PC-3 (cell line): ENCODE measurements at places on chromosomes 16 and 17.

- H3K27me3 ChIP-seq = no peaks in the 10 kb centered on the region
- H3K36me3 ChIP-seq = no peaks in the 10 kb centered on the region
- H3K4me3 ChIP-seq = peak overlapping the region; percentile 84
Observed at GRCh38 chr17:31093866-31094599, 744 bp upstream of the NF1 start.

- no peak overlapping the region for H3K4me3 ChIP-seq
- H3K27ac ChIP-seq = no peak overlapping the region
- no peaks in the 10 kb centered on the region for H3K4me1 ChIP-seq
- DNase-seq = no peak
Observed at GRCh38 chr16:88487920-88488851, 35.1 kb downstream of the ZFPM1 start.

- no peaks in the 10 kb centered on the region; the same call in 1 of the 2 replicates for H3K36me3 ChIP-seq
- peak overlapping the region; percentile 94 for H3K4me3 ChIP-seq
- peak overlapping the region; percentile 55 for H3K27ac ChIP-seq
- H3K27me3 ChIP-seq = no peaks in the 10 kb centered on the region
Observed at GRCh38 chr16:30367349-30368009, 2.8 kb downstream of the TBC1D10B start.

GRCh38 chr17:9905902-9906301 is 831 bp upstream of the RCVRN start:
- no peaks in the 10 kb centered on the region for H3K27me3 ChIP-seq
- H3K36me3 ChIP-seq = no peaks in the 10 kb centered on the region; the same call in 1 of the 2 replicates
- peak; percentile 35 for DNase-seq
- H3K27ac ChIP-seq = no peak overlapping the region

DNA sequence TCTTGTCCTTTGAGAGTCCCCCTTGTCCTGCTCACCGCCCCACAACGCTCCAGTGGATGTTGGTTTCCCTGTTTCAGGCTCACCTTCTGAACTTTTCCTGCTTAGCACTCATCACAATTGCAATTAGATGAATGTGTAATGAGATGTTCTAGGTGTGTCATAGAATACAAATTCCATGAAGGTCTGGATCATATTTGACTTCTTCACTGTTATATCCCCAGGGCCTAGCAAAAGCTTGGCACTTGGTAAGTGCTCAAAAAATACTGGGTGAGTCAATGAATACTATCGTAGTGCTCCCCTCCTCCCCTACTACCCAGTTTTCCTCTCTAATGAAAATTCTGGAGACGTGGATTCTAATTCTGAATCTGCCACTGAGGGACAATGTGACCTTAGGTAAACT is 33.1 kb downstream of the DNAH3 start:
- H3K27ac ChIP-seq = no peak overlapping the region
- H3K4me1 ChIP-seq = no peaks in the 10 kb centered on the region
- H3K27me3 ChIP-seq = no peaks in the 10 kb centered on the region
- no peaks in the 10 kb centered on the region for H3K36me3 ChIP-seq

DNA sequence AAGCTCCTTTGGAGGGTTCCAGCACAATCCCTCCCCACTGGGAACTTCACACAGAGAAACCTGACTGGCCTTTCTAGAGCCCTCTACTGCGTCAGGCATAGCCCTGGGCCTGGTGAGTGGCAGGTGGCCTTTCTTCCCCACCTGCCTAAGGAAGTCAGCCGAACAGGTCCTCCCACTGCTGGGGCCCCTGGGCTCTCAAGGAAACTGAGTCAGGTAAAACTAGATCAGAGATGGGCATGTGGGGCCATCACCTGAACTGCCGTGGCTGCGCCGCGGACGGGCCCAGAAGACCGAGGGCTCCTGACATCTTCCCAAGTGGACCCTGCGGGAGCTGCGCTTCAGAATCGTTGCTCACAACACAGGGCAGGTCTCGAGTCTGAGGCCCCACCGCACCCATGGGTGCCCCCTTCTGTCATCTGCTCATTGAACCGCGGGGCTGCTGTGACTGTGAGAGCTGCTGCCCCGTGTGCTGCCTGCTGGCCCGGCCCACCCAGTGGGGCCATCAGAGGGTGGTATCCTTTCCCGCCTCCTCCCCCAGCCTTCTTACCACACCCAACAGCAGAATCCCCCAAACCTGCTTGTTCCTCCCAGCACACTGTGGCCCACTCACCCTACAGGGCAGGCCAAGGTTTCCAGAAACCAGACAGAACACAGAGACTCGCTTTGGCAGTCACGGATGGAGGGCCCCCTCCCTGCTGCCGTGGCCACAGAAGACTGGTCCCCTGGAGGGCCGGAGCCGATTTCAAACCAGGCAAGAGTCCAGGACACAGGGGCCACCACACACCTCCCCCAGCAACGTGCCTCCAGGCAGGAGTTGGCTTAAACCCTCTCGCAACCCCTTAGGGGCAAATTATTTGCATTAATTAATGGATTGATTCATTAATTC is 81.1 kb downstream of the TBC1D16 start:
- no peaks in the 10 kb centered on the region for H3K27me3 ChIP-seq
- no peak overlapping the region for H3K4me3 ChIP-seq
- no peak for DNase-seq
- no peaks in the 10 kb centered on the region for H3K36me3 ChIP-seq

DNA sequence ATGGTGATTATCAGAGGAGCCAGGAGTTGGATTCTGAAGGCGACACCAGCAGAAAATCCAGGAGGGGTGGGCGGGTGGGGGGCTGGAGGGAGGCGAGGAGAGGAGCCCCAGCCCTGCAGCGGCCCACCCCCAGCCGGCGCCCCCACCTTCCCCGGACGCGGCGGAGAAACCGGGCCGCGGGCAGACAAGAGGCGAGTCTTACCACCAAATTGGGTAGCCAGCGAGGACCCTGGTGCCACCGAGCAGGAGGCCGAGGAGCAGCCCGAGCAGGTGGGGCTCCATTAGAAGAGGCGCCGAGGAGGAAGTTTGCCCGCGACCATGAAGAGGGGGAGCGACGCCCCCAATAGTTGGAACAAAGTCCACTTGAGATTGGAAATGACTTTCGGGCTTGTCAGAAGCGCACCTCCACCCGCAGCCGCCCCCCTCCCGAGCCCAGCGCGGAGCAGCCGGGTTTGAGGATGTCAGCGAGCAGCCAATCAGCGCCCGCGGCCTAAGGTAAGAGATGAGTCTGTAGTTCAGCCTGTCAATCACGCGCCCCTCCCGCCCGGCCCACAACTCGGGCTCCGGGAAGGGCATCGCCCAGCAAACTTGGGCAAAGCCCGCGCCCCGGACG is at the start of gene WNT3:
Gene WNT3 (minus strand): TSS at position 377 of the 613 bp plus-strand sequence. CDS start 95 bp downstream, at position 282.
- no peak within 1 kb of the TSS for H3K27ac ChIP-seq
- DNase-seq = no peak
- H3K27me3 ChIP-seq = 0 out of 2 replicates have a peak, but pooled peaks cover 10% of the 10 kb centered on the region
- H3K4me3 ChIP-seq = no peak within 1 kb of the TSS
- H3K36me3 ChIP-seq = no peaks in the 10 kb centered on the region

DNA sequence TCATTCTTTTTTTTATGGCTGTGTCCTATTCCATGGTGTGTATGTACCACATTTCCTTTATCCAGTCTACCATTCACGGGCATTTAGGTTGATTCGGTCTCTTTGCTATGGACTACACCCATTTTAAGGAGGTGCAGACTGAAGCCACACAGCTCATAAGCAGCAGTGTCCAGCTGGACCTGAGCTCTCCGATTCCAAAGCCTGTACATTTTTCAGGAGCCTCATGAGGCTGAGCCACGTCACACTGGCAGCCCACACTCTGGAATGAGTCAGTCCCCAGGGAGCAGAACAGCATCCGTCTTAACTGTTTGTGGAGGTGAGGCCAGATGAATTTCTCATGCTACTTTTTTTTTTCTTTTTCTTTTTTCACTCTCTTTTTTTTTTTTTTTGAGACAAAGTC is 116.1 kb downstream of the C16orf95 start:
- no peaks in the 10 kb centered on the region for H3K27me3 ChIP-seq
- H3K36me3 ChIP-seq = no peaks in the 10 kb centered on the region
- no peak overlapping the region for H3K4me3 ChIP-seq
- peaks cover 17% of the 10 kb centered on the region for H3K4me1 ChIP-seq
- DNase-seq = peak; percentile 78
- H3K27ac ChIP-seq = peak overlapping the region; percentile 63

DNA sequence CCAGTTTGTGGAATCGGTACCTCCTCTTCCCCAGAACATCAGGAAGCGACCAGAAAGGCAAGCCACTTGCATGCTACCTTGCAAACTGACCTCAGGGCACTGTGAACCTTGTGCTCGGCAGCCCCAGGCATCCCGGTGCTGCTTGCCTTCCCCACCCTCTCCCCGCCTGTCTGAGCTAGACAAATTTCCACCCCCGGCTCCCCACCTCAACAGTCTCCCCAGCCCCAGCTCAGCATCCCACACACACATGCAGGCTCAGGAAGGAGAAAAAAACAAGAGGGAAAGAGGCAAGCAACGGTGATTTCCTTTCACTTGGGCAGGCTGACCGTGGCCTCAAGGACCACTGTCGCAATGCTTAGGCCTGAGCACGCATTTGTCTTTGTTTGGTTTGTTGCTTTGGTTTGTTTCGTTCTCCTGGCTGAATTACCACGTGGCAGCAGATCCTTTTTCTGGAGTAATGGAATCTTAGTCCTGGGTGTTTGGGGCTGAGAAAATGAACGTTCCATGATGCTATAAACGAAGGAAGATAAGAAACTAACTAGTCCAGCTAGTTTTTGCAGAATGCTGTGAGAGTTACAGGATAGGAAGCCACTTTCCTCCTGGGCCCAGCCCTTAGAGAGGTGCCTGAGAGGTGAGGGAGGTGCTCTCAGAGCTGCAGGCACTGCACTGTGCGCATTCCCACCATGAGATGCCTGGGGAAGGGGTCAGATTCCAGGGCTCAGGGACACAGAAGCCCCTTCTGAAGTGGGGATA is 27.9 kb downstream of the SDK2 start:
- DNase-seq = no peak
- no peaks in the 10 kb centered on the region for H3K36me3 ChIP-seq
- no peaks in the 10 kb centered on the region for H3K4me1 ChIP-seq
- H3K27me3 ChIP-seq = peaks cover 42% of the 10 kb centered on the region

DNA sequence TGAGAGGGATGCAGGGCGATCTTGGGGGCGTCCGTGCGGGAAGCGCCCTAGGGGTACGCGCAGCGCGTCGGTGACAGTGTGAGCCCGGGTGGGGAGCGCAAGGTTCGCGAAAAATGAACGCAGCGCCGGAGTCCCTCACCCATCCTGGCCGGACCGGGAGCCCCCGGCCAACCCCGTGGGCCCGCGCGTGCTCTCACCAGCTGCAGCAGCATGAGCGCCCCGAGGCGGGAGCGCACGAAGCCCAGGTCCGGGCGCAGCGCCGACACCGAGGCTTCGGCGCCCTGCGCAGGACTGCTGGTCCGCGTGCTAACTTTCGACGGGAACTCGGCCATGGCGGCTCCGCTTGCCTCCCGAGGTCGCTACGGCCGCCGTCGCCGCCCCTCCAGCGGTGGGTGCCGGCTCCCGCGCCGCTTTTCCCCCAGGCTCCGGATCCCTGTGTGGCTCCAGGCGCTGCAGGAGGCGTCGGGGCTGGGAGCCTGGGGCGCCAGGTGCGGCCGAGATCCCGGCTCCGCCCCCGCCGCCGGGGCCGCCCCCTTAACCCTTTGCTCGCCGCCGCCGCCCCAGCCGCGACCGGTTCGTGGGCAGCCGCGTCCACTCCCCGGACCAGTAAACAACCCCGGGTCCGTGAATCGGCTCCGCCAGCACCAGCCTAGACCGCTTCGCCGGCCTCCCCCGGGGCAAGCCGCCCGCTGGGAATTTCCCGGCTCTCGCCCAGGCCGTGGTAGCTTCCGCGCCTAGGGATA is at the start of gene PLLP:
Gene PLLP (minus strand): TSS at position 464 of the 743 bp plus-strand sequence. CDS start 132 bp downstream, at position 332.
- DNase-seq = peak; percentile 30
- no peaks in the 10 kb centered on the region for H3K36me3 ChIP-seq
- H3K27me3 ChIP-seq = no peaks in the 10 kb centered on the region

- no peaks in the 10 kb centered on the region for H3K27me3 ChIP-seq
- no peaks in the 10 kb centered on the region for H3K36me3 ChIP-seq
- peak overlapping the region; percentile 91 for H3K27ac ChIP-seq
Observed at GRCh38 chr17:8222380-8222629, 11.9 kb upstream of the AURKB start.

DNA sequence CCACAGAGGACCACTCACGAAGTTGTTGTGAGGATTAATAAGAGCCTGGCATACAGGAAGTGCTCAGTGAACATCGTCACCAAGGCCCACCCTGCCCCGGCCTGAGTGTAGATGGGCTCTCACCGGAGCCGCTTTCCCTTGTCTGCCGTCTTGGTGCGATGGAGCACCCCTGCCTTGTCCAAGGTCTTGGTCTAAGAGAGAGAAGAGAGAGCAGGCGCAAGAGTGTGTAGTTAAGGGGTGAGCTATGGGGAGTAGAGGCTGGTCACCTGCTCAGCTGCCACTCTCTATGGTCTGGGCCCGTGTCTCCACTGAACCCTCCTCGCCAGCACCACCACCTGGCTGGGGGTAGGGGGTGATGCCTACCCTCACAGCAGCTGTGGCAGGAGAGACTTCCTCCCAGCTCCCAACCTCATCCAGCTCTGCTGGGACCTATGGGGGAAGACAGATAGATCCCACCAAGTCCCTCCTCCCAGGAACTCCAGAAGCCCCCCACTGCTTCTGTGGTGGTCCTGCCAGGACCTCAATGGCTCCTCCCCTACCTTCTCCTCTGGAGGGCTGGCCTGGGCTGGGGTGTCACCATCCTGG is 28.7 kb downstream of the ARHGAP27 start:
- no peak overlapping the region for H3K4me3 ChIP-seq
- no peak for DNase-seq
- peaks cover 53% of the 10 kb centered on the region for H3K36me3 ChIP-seq
- H3K27me3 ChIP-seq = no peaks in the 10 kb centered on the region
- H3K27ac ChIP-seq = no peak overlapping the region

- no peaks in the 10 kb centered on the region for H3K36me3 ChIP-seq
- H3K27me3 ChIP-seq = no peaks in the 10 kb centered on the region
- DNase-seq = no peak
Observed at GRCh38 chr16:49012961-49013726, 268.5 kb downstream of the CBLN1 start.

DNA sequence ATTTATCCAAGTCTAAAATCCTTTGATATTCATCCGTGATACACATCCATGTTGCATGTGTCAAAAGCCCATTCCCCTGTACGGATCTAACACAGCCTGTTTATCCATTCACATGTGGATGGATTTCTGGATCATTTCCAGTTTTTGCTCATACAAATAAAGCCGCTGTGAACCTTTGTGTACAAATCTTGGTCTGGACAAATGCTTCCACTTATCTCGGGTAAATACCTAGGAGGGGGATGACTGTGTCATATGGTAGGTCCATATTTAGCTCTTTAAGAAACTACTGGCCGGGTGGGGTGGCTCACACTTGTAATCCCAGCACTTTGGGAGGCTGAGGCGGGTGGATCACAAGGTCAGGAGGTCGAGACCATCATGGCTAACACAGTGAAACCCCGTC is 6.3 kb upstream of the TBCD start:
- no peaks in the 10 kb centered on the region for H3K27me3 ChIP-seq
- H3K27ac ChIP-seq = no peak overlapping the region
- H3K36me3 ChIP-seq = peaks cover 15% of the 10 kb centered on the region
- no peak overlapping the region for H3K4me3 ChIP-seq
- no peak for DNase-seq

DNA sequence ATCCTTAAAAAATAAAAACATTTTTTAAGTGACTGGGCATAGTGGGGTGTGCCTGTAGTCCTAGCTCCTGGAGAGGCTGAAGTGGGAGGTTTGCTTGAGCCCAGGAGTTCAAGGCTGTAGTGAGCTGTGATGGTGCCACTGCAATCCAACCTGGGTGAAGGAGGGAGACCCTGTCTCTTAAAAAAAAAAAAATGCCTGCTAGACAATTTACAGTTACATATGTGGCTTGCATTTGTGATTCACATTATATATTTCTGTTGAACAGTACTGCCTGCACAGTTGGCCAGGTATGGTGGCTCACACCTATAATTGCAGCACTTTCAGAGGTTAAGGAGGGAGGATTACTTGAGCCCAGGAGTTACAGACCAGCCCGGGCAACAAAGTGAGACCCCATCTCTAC is 23.4 kb downstream of the CBFB start:
- no peak overlapping the region for H3K27ac ChIP-seq
- H3K36me3 ChIP-seq = no peaks in the 10 kb centered on the region
- no peaks in the 10 kb centered on the region for H3K27me3 ChIP-seq
- DNase-seq = no peak
- no peak overlapping the region for H3K4me3 ChIP-seq
- peaks cover 13% of the 10 kb centered on the region for H3K4me1 ChIP-seq
